ENCODE measurements at places on chromosomes 1 and 21. TPM values are rescaled to one million over a fixed set of nuclear protein-coding genes. Genes with fewer than 3 reads are reported as not detected.

SLC2A5 gene
- 0.04 TPM for total RNA-seq

GPR25 gene
- not detected for total RNA-seq

GBP4 gene
- 0.09 TPM for total RNA-seq

AMY2B gene
- 3.3 TPM for total RNA-seq

NTMT2 gene
- total RNA-seq = 0.44 TPM

RGS8 gene
- total RNA-seq = 0.07 TPM

NES gene
- total RNA-seq = 103 TPM

HUNK gene
- 7.0 TPM for total RNA-seq
